ENCODE measurements at places on chromosomes 1 and 21.

GRCh38 chr1:170077926-170078325 is 3.4 kb upstream of the KIFAP3 start:
- DNase-seq: no peak

DNA sequence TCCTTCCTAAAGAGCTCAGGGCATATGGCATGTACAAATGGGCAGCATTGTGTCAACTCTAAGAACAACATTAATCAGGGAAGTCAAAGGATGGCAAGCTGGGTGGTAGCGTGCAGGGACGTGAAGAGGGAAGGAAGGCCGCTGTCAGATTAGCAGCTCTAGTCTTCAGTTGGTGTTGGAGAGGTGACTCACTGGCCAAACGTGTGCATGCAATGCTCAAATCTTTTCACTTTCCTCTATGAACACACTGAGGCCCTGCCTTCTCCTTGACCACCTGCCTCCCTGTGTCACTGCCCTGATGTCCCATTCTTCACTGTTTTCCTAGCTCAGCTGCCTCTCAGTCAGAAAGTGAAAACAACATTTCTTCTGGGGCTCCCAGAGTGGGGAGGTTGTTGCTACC is 5.9 kb upstream of the PIGR start:
- DNase-seq: no peak

- no peak for DNase-seq
These were observed 58.8 kb upstream of the SPATA6 start for GRCh38 chr1:48530727-48531351.

DNA sequence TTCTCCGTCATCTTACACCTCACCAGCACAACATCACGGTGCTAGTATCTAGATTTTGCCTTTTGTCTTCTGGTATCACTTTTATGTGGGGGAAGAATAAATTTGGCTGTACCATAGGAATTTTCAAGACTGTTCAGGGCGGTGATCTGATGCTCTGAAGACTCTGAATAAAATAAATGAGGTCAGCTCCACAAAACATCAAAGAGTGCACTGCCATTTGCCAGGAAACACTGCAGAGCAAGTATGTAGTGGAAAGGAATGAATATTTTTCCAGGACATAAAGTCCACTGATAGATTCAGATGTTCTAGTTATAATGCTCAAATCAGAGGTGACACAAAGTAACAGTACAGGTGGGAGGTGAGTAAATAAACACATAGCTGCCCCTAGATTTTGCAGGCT is 56.3 kb downstream of the ZP4 start:
- DNase-seq: no peak

- peak; percentile 8 for DNase-seq
These were observed 15.5 kb downstream of the CAMTA1 start for GRCh38 chr1:6800745-6801144.

GRCh38 chr1:226078374-226078773 is 15.9 kb downstream of the H3-3A start:
- no peak for DNase-seq

- no peak for DNase-seq
These were observed 169.5 kb downstream of the VAV3 start for GRCh38 chr1:107795441-107795840.
